ENCODE measurements at places on chromosomes 5 and 9.

- DNase-seq: no peak
These were observed 24.9 kb downstream of the IPPK start for GRCh38 chr9:92645041-92645440.

GRCh38 chr5:115496936-115497576, 47.5 kb downstream of the FEM1C start:
- no peak for DNase-seq

- no peak for DNase-seq
These were observed 1.8 kb downstream of the SLC6A18 start for GRCh38 chr5:1226839-1227581.

GRCh38 chr5:113354055-113354454, 80.7 kb downstream of the TSSK1B start:
- no peak for DNase-seq
